ENCODE measurements at places on chromosomes 6 and 20. TPM values are rescaled to one million over a fixed set of nuclear protein-coding genes. Genes with fewer than 3 reads are reported as not detected.

Gene ETV7
- 0.17 TPM for total RNA-seq

Gene TUBB2B
- total RNA-seq: 31.3 TPM

Gene SLC25A27
- total RNA-seq: 2.1 TPM

Gene SPDEF
- not detected for total RNA-seq

Gene PRSS35
- total RNA-seq: 0.40 TPM

Gene NEU1
- 43.9 TPM for total RNA-seq

Gene RAB5IF
- total RNA-seq: 120 TPM

Gene HTR1B
- 0.46 TPM for total RNA-seq

Gene JPH2
- 24.4 TPM for total RNA-seq

Gene RAB44
- not detected for total RNA-seq

Gene TP53TG5
- total RNA-seq: not detected

Gene EPPIN
- total RNA-seq: not detected

Gene FOXF2
- not detected for total RNA-seq

Gene CSNK2A1
- 116 TPM for total RNA-seq

Gene CPNE5
- not detected for total RNA-seq

Gene ADAT2
- 7.3 TPM for total RNA-seq

Gene AVP
- total RNA-seq: not detected

Gene FNDC1
- total RNA-seq: not detected

Gene TMEM14B
- 91.4 TPM for total RNA-seq

Gene SLC22A1
- total RNA-seq: 0.19 TPM

Gene C6orf58
- total RNA-seq: not detected

Gene NMBR
- not detected for total RNA-seq

Gene ERMARD
- total RNA-seq: 15.2 TPM

Gene FGD2
- not detected for total RNA-seq

Gene MUCL3
- total RNA-seq: not detected

Gene SLC44A4
- not detected for total RNA-seq

Gene FOXA2
- total RNA-seq: not detected

Gene POM121L2
- not detected for total RNA-seq

Gene SAMD3
- not detected for total RNA-seq

Gene SCGN
- 0.23 TPM for total RNA-seq

Gene ATXN1
- 8.2 TPM for total RNA-seq

Gene CDYL
- total RNA-seq: 13.0 TPM

Gene CHRNA4
- total RNA-seq: not detected

Gene SCRT2
- total RNA-seq: not detected

Gene PHF20
- 22.7 TPM for total RNA-seq

Gene CARMIL1
- 5.5 TPM for total RNA-seq

Gene VSTM2L
- total RNA-seq: 35.2 TPM

Gene TOX2
- 2.2 TPM for total RNA-seq

Gene LEMD2
- total RNA-seq: 52.5 TPM

Gene PXDC1
- total RNA-seq: 43.1 TPM

Gene GRIK2
- 6.2 TPM for total RNA-seq

Gene CST4
- not detected for total RNA-seq

Gene TRDN
- not detected for total RNA-seq

Gene CFAP61
- total RNA-seq: not detected

Gene SYCP2
- 0.71 TPM for total RNA-seq

Gene PDE7B
- total RNA-seq: 1.5 TPM

Gene NUP43
- 57.9 TPM for total RNA-seq

Gene ZNF451
- 42.9 TPM for total RNA-seq

All from LHCN-M2 (cell line).